ENCODE measurements at places on chromosomes 1 and 21.

GRCh38 chr1:2588661-2589430 lies 2.3 kb downstream of the PRXL2B start:
- no peak for DNase-seq

- DNase-seq = no peak
Observed at GRCh38 chr21:37514038-37514667, 147.6 kb downstream of the DYRK1A start.

- no peak for DNase-seq
Observed at GRCh38 chr1:206734499-206735142, 36.0 kb upstream of the IL19 start.

GRCh38 chr1:166700696-166701095 lies 138.6 kb upstream of the POGK start:
- DNase-seq = no peak

DNA sequence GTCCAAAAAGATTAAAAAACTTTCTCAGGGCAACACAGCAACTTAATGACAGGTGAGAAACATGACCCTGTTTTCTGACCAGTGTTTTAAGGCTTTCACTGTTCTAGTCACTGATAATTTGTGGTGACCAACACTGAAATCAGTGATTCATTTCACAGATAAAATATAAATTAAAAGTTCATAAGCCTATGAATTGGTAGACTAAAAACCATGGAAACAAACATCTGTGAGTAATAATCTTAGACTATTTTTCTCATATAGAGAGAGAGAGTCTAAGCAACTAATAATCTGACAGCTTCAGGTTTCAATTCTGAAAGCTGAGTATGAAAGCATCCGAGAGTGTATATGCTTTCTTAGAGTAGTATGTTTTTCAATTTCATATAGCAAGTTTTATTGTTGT lies 536.9 kb downstream of the ADGRL2 start:
- no peak for DNase-seq

DNA sequence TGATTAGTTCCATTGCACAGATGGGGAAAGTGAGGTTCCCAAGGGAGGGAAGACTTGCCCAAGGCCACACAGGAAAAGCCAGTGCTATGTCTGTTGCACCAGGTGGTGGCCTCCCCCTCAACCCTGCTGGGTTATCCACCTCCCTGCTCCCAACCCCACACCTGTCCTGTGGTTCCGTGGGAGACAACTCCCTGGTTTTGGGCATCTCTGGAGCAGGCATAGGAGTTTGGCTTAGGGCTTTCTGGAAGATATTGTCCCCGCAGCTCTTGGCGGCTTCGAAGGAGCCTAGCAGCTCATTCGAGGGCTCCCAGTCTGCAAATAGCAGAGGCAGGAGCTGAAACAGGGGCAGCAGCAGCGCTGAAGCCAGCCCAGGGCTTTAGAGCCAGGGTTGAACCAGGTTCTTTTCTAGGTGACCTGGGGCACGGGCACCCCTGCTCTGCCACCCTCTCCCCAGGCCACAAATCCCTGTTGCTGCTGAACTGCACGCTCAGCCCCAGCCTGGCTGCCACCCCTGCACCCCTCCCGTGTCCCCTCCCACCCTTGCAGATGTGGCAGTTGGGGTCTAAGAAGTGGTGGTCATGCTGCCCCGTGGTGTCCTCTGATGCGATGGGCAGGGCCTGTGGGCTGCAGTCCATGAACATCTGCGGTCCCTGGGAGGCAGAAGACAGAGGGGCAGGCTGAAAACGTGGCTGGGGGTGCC lies 22.1 kb downstream of the SPOCD1 start:
- DNase-seq = no peak

Data from skin of body (tissue), 3 donors.